ENCODE measurements at places on chromosomes 7 and 10.

DNA sequence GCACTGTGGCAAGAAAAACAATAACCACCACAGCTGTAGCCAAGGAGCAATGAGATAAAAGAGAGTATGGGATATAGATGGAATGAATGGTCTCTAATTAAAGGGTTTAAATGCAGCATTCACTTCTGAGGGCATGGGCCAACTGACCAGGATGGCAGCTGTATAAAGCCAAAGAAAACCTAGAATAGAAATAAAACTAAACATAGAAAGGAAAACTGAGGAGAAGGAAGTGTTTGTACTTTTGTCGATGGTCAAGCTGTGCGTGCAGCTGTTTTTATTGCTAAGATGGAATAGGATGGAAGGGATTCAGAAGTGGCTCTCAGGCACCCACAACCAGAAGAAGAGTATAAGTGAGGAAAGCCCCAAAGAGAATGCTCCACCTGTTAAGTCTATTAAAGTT is 37.9 kb downstream of the ZC3HC1 start:
- DNase-seq, result no peak

GRCh38 chr7:96861-97260 is 95.5 kb upstream of the FAM20C start:
- DNase-seq, result no peak

- DNase-seq, result no peak
Measured at GRCh38 chr7:77466450-77466849, 50.3 kb upstream of the GSAP start.

DNA sequence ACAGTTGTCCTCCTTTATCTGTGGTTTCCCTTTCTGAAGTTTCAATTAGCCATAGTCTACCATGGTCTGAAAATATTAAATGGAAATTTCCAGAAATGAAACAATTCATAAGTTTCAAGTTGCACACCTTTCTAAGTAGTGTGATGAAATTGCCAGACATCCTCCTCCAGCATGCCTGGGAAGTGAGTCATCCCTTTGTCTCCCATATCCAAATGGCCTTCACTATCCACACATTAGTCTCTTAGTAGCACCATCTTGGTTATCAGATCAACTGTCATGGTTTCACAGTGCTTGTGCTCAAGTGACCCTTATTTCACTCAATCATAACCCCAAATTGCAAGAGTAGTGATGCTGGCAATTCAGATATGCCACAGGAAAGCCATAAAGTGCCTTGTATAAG is 83.4 kb upstream of the PPP1R9A start:
- DNase-seq, result no peak

DNA sequence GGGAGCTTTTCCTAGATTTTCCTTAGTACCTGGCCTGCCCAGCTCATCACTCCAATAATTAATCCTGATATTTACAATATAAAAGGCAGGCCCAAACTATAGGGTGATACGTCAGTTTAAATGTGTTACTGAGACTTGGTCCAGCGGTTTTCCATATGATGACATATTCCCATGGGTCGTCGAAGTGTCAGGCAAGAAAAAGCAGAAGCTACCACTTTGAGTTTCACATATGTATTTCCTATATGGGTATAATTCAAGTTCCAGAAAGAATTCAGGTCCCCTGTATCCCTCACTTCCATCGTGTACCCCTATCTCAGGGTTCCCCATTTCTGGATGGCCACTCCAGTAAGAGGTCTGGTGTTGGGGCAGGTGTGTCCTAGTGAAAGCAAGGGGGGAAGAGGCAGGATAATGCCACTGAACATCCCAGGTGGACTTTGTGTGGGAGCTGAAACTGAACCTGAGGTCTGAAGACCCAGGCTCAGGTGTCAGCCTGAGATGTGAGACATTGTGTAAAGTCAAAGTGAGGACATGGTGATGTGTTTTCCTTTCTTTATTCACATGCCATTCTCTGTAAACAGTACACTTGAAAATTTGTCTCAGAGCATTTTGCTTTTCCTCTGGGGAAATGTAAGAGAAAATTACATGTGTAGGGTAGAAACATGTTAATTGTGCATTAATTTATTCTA is 167.8 kb downstream of the PLXDC2 start:
- no peak for DNase-seq

DNA sequence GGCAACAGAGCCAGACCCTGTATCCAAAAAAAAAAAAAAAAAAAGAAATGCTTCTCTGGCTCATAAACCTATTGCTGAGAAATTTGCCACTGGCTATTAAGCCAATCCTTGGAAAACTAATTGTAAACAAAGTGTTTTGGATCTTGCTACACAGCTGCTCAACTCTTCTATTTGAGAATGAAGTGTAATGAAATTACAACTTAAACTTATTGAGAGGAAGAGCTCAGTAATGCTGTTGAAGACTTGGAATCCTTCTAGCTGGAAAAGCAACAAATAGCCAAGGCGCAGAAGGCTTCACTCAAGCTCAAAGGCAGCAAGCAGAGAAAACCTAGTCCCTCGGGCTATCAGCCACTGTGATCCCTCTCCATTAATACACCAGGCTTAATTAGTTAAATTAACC is 99.6 kb upstream of the ZNF438 start:
- DNase-seq, result no peak

DNA sequence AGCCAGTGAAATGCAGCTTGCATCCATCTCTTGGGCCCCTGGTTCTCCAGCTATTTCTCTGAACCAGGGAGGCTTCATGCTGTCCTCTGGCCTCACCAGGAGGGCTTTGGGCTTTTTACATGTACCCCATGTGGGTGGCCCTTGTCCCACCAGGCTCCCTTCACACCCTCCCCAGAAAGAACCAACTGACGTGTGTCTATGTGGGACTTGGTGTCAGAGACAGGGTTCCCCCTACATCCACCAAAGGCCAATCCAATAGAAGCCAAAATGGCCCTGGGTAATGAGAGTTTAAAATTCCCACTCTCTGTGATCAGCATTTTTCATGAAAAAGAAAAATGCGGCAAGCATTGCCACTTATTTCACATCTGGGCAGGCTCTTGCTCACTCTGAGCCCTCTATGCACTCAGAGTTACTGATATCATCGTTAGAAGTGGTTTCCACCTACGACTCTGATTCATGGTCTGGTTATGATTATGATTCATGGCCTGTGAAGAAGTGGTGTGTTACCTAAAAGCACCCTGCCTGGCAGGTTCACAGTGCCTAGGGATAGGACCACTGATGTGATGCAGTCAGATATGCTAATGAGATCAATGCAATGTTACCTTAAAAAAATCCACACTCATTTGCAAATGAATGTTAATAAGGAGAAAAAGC is 133.5 kb downstream of the BUB3 start:
- no peak for DNase-seq

- peak; percentile 59 for DNase-seq
Measured at GRCh38 chr10:43420369-43421200, 11.6 kb upstream of the HNRNPF start.

DNA sequence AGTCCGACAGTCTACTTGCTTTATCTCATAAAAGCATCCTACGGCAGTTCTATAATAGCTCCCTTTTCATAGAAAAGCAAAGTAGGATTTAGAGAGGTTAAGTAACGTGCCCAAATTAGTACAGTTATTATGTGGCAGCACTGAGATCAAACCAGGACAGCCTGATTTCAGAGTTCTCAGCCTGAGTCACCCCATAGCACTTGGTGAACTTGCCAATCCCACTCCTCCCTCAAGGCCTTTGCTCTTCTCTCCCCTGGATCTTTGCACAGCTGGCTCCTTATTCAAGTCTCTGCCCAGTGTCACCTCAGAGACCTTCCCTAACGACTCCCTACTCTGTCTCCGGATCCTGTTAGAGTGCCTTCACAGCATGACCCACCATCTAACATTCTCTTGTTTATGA is 438.0 kb upstream of the NFE2L3 start:
- DNase-seq, result no peak

DNA sequence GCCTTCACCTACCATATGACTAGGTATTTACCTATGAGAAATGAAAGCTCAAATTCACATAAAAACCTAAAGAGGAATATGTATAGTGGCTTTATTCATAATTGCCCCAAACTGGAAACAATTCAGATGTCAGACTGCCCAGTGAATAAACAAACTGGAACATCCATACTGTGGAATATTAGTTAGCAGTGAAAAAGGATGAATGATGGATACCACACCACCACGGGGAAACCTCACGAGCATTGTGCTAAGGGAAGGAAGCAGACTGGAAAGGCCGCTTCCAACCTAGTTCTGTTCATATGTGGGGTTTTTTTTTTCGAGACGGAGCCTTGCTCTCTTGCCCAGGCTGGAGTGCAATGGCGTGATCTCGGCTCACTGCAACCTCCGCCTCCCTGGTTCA is 16.8 kb downstream of the GTF2IRD1 start:
- DNase-seq, result no peak

DNA sequence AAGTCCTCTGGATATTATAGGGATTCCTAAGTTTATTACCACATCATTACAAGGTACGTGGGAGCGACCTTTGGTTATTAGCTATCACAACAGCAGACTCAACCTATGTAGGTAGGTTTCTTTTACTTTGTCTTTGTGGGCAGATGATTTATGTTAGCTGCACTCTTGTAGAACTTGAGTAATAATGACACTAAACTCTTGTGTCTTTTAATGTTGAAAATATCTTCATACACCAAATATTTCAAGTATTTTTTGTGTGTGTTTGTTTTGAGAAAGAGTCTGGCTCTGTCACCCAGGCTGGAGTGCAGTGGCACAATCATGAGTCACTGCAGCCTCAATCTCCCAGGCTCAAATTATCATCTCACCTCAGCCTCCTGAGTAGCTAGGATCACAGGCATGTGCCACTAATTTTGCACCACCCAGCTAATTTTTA is 19.2 kb upstream of the SUPV3L1 start:
- no peak for DNase-seq

- DNase-seq, result peak; percentile 13
Measured at GRCh38 chr10:6665847-6666246, 85.8 kb upstream of the PRKCQ start.

DNA sequence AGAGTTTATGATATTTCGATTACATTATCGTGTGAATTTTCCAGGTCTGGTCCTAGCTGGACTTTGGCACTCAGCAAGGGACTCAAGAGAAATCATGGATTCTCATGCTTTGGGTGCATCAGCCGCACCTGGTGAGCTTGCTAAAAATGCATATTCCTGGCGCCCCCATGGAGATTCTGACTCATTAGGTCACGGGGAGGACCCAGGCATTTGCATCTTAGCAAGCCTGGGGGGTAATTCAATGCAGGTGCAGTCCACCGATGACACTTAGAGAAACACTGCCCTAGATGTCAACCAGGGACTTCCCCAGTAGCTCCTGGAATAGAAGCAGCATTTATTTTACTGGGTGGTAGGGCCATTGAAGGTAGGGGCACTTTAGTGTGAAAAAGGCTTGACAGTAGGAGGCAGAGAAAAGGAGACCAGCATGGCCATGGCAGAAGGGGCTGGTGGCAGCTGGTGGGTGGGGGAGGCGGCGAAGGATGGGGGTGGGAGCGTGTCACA is 29.9 kb upstream of the PDCD4 start:
- no peak for DNase-seq

GRCh38 chr7:157684909-157685429 is 348.2 kb downstream of the DNAJB6 start:
- no peak for DNase-seq

GRCh38 chr7:151233804-151234203 is 1.5 kb downstream of the CHPF2 start:
- no peak for DNase-seq

DNA sequence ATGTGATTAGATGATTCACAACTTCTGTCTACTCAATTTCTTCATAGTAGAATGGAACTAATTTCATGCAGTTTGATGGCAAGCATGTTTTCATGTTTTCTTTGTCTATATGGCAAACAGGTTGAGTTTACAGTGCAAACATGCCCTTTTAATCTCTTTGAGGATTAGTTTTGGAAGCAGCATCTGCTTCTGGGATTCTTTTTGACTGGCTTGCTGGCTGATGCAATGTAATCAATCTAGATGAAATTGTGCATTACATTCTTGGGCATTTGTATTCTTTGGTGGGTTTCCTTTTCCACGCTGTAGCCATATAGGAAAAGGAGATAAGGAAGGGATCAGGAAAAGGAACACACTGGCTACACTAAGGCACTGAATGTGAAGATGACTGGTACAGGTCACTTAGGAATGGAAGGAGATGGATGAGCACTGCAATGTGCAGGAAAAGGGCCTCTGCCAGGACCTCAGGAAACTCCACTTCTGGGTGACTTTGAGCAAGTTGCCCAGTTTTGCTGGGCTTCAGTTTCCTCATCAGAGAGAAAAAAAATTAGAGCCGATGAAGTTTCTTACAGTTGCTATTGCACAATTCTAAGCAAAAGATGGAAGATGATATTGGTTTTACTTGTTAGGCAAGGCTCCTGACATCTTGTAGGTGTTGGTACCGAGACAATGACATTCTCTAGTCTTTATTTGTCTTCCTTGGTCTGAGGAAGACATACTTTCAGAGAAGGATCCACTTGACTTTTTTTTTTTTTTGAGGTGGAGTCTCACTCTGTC is 269.1 kb downstream of the SUGCT start:
- DNase-seq, result no peak

- no peak for DNase-seq
Measured at GRCh38 chr10:77608281-77608680, 29.3 kb downstream of the KCNMA1 start.

GRCh38 chr10:43854007-43854406 is 205.3 kb upstream of the ZNF32 start:
- no peak for DNase-seq

DNA sequence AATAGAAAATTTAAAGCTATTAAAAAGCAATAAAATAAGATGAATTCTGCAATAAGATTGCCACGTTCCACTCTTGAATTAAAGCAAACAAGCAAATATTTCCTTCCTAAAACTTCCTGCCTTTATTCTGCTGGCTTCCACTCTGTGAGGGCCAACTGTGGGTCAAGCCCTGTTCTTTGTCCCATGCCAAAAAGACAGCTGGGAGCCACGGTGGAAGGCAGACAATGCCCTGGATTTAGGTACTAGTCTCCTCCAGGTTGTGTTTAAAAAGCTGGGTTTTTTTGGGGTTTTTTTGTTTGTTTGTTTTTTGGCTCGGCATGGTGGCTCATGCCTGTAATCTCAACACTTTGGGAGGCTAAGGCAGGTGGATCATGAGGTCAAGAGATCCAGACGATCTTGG is 39.1 kb downstream of the LRRTM3 start:
- no peak for DNase-seq

- no peak for DNase-seq
Measured at GRCh38 chr7:40582539-40582938, 447.7 kb downstream of the SUGCT start.
